ENCODE measurements at places on chromosomes 13 and 19.

GRCh38 chr19:51789061-51789795, 5.7 kb upstream of the FPR3 start:
- no peak for DNase-seq

DNA sequence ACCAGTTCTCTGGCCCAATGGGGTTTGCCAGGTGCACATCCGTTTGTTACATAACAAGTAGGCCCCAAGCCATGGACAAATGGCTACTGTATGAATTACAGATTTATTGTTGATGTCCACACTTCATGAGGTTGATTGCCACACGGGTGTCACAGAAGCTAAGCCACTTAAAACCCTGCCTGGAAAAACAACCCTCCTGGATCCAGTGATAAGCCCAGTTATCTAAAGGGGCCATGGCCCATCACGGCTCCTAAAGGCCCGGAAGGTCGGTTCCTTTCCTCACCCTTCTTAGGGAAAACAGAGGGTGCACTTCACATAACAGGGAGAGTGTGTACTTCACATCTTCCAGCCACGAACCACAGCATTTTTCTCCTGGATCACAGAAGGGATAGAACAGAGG, 4.1 kb downstream of the TMEM272 start:
- DNase-seq, result no peak

- DNase-seq, result no peak
Observed at GRCh38 chr13:113485545-113485944, 5.0 kb downstream of the DCUN1D2 start.

DNA sequence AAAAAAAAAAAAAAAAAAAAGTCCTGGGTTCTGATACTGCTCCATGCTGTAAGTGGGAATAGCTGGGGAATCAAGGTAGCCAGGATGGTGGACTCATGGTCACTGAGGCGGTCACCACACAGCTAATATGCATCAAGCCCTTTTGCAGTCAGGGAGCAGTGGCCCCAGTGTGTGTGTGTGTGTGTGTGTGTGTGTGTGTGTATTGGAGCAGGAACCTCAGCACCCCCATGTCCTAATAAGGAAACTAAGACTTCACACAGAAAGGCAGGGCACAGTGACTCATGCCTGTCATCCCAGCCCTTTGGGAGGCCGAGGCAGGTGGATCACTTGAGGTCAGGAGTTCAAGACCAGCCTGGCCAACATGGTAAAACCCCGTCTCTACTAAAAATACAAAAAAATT, 12.0 kb downstream of the B3GNT3 start:
- DNase-seq, result no peak

GRCh38 chr13:49351871-49352270, 92.0 kb downstream of the CAB39L start:
- no peak for DNase-seq
